ENCODE measurements at places on chromosomes 7 and 10. TPM values are rescaled to one million over a fixed set of nuclear protein-coding genes. Genes with fewer than 3 reads are reported as not detected.

SYNPO2L gene
- 17.2 TPM for total RNA-seq

VIPR2 gene
- total RNA-seq = 6.3 TPM

CADPS2 gene
- 12.5 TPM for total RNA-seq

ASIC3 gene
- not detected for total RNA-seq

OPALIN gene
- not detected for total RNA-seq

TMEM213 gene
- not detected for total RNA-seq

LIPN gene
- not detected for total RNA-seq

SEMA3A gene
- 24.5 TPM for total RNA-seq

ITPRID1 gene
- 0.52 TPM for total RNA-seq

ARMH3 gene
- 13.0 TPM for total RNA-seq

SSC4D gene
- 1.0 TPM for total RNA-seq

CHAT gene
- total RNA-seq = not detected
